Occipital lobe (tissue), 3 donors: ENCODE measurements at places on chromosomes 12 and 14. TPM values are rescaled to one million over a fixed set of nuclear protein-coding genes. Genes with fewer than 3 reads are reported as not detected.
A peak's percentile ranks its signal among the peaks of the same experiment; 100 is the strongest.

GRCh38 chr14:55388160-55388559 lies 23.5 kb downstream of the ATG14 start:
- DNase-seq: no peak

GRCh38 chr12:70609739-70610491 lies 27.3 kb downstream of the PTPRB start:
- no peak for DNase-seq

- DNase-seq: no peak
Observed at GRCh38 chr12:104823985-104824461, 134.1 kb downstream of the SLC41A2 start.

GRCh38 chr12:99960311-99960710 lies 24.4 kb downstream of the ANKS1B start:
- no peak for DNase-seq

- no peak for DNase-seq
Observed at GRCh38 chr14:24679248-24679961, 45.4 kb upstream of the GZMB start.

GDF3 gene
- total RNA-seq: not detected

GRCh38 chr12:291153-291723 lies 28.6 kb upstream of the SLC6A13 start:
- DNase-seq: no peak

CLEC6A gene
- total RNA-seq: not detected

DNA sequence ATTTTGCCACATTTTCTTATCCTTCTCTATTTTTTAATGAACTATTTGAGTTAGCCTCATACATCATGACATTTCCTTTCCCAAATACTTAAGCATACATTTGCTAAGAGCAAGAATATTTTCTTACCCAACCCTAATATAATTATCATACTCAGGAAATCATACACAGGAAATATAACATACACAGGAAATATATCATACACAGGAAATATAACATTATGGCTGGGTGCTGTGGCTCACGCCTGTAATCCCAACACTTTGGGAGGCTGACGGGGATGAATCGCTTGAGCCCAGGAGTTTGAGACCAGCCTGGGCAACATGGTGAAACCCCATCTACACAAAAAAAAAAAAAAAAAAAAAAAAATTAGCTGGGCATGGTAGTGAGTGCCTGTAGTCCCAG lies 4.9 kb downstream of the NCKAP1L start:
- DNase-seq: no peak

DNA sequence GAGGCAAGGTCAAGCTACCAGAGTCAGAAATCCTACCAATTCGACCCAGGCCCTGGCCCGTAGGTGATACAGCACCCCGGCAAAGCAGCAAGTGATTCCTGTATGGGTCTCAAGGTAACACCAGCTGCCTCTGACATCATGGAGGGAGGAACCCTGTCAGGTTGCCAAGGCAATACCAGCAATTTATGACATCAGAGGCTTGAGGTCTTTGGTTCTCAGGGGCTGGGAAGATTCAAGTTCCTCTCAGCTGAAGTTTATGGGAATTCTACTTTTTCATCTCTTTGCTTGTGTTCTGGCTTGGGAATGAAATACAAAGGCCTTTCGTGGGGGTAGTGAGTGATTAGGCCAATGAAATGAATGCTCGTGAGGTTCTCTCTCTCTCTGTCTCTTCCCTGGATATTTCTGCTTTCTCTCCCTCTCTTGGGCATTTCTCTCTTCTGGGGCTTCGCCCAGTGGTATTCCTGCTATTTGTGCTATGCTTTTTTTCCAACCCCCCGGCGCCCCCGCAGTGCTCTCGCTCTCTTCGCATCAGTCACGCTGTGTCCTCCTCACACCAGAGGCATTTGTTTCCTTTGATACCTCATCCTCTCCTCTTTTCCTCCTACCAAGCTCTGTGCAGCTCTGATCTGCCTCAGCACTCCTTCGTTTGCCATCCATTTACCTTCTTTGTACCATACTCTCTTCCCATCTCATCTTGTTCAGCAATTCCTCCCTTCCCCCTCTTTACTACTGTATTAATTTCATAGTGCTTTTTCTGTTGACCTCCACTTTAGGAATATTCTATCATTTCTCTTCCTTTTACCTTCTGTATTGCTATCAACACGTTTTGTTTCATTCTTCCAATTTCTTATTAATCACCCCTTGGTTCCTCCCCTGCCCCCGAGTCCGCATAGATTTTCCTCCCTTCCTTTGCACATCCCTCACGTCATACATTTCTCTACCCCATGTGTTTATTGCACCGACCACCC lies 2.9 kb downstream of the ZFHX2 start:
- DNase-seq: no peak

KRT8 gene
- total RNA-seq: not detected

GRCh38 chr12:47033789-47034555 lies 45.4 kb upstream of the PCED1B start:
- DNase-seq: peak; percentile 1

GRCh38 chr12:9687228-9687627 lies 17.7 kb downstream of the CLEC2D start:
- no peak for DNase-seq

TAS2R19 gene
- total RNA-seq: 28.7 TPM

DNA sequence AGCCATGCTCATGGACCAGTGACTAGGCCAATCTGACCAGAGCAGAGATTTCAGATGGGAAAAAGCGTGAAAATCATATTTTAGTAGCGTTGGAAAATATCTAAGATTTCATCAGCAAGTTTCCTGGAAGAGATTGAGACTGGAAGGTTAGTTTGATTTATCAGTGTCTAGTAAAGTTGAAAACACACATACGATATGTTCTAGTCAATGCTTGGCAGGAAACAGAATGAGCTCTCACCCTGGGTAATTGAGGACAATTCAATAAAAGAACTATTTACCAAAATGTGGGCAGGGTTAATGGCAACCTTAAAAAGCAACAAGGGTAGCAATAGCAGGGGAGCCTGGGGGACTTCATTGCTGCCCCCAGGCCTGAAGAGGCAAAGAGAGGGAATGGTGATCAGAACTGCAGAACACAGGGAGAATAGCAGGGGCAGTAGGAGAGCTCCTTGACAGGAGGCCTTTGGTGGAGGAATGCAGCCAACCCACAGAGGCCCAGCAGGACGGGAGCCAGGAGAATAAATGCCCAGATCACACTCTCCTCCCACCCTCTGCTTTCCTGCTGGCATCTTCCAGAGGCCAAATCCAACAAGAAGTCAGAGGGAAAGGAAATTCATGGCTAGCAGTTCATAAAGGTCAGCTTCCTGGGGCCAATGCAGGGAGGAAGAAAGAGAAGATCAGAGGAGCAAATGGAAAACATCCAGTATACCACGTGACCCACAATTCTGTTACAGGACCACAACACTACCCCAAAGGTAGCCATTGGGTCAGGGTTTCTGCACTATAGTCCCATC lies 27.6 kb upstream of the LRP6 start:
- no peak for DNase-seq

DNA sequence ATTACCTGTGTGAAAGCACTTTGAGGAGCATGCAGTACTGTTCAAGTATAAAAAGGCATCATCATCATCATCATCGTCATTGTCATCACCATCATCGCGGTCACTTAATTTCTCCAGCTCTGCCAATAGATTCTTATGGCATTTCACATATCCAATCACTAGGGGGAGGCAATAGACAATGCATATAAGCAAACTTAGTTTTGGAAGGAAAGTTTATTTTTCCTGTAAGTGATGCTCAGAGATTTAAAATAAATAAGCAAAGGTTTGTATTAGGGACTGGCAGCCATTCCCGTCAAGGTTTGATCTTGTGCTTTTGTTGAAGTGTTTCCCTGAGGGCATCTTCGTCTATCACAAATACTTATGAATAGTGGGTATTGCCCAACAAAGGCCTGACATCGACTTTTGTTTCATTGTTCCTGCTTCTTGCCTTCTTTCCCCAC lies 127.4 kb downstream of the KTN1 start:
- no peak for DNase-seq
